ENCODE measurements at places on chromosomes 1 and 21. TPM values are rescaled to one million over a fixed set of nuclear protein-coding genes. Genes with fewer than 3 reads are reported as not detected.

DNA sequence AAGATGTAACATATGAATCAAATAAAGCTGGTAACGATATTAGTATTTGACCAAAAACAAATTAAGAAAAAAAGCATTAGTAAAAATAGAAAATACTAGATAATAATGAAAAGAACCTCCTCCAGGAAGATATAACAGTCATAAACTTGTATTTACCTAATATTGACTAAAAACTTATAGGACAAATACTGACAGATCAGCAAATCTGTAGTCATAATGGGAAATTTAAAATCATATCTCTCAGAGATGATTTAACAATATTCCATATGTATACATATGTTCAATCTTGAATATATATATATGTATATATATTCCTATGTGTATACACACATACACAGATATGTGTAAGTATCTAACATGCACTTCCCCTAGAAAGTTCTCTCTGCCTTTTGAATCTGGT, 52.0 kb upstream of the FGGY start:
- no peak for DNase-seq

GRCh38 chr1:114145504-114146151, 8.0 kb downstream of the SYT6 start:
- DNase-seq, result no peak

GRCh38 chr1:43357251-43357650, 1.5 kb upstream of the CDC20 start:
- no peak for DNase-seq

Gene C4BPA
- total RNA-seq, result not detected

- no peak for DNase-seq
These were observed 355.4 kb downstream of the PTPRU start for GRCh38 chr1:29591601-29592260.

DNA sequence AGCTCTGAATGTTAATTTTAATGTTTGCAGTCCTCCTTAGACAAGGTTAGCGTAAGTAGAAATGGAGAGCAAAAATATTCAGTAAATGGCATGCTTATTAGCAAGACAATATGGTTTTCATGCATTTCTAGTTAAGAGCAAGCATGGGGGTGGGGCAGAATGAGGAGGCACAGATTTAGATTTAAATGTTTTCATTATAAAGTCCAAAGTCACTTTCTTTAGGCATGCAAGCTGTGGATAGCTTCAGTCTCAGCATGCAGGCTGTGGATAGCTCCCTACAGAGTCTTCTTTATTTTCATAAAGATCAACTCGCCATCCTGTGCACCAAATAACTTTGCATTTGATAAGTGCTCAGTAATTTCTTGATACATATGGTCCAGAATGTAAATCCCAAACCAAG, 1294.5 kb upstream of the ADGRL2 start:
- DNase-seq, result no peak

Gene C1orf21
- 0.45 TPM for total RNA-seq

GRCh38 chr1:218394416-218394815, 49.3 kb downstream of the TGFB2 start:
- no peak for DNase-seq

Gene PLEKHO1
- total RNA-seq, result 110 TPM

DNA sequence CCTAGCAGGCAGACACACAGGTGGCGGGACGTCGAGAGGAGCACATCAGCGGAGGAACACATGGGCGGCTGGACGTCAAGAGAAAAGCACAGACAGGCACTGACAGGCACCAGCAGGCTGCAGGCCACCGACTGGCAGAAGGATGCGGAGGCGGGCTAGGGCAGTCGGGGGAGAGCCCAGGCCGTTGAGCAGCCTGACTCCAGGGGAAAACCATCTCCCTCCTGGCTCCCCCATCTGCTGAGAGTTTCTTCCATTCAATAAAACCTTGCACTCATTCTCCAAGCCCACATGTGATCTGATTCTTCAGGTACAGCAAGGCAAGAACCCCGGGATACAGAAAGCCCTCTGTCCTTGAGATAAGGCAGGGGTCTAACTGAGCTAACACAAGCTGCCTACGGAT, 25.5 kb downstream of the B3GALT5 start:
- DNase-seq, result no peak

Gene C4BPB
- 2.1 TPM for total RNA-seq

GRCh38 chr1:203172184-203173010, 3.2 kb downstream of the MYBPH start:
- DNase-seq, result peak; percentile 20

GRCh38 chr1:244941121-244941520, 76.8 kb upstream of the HNRNPU start:
- no peak for DNase-seq

Gene NFIA
- total RNA-seq, result 5.9 TPM

DNA sequence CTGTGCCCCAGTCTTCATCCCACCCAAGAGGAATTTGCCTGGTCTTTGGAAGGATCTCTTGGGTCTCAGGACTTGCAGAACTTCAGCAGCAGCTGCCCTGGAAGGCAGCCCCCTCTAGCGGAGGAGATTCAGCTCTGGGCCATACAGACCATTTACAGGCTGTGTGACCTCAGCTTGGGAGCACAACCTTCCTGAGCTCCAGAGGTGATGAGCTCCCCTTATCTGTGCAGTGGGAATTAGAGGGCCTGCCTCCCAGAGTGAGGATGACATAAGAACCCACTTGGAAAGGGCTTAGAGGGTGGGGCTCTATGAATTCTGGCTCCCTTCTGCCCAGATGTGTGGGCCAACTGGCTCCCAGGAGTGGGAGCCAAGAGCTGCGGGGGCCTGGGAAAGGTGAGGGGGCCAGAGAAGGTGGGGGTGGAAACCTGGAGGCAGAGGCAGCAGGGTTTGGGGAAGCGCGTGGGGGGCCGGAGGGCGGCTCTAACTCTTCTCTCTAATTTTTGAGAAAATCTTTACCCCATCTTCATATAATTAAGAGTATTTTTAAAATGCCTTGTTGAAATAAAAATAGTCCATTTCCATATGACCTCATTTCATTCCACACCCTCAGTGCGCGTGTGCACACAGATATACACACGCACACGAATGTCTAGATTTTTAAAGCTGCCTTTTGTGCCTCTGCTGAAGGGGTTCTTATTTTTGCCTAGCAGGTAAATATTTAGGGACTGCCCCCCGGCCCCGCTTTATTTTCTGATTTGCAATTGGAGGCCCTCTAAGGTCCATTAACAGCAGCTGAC, 21.5 kb downstream of the EPHB2 start:
- DNase-seq, result no peak

- DNase-seq, result peak; percentile 84
These were observed 51.8 kb upstream of the TARDBP start for GRCh38 chr1:10960411-10961299.

DNA sequence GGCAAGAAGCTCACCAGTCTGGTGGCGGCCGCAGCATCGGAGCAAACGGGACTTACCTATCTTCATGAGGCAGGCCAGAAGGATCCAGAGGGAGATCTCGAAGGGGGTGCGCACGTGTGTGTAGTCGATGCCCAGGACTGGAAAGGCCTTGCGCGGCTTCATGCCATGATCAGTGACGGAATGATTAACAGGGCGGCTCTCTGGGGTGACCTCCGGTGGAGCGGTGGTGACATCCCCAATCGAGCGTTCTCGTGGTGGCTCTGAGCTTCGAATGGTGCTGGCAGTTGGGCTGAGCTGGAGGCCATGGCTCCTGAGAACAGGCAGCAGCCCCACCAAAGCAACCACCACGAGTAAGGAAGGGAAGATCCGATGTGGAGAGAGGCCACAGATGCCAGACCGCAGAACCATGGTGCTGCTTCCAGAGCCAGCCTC, 982 bp downstream of the SLC9A1 start:
- no peak for DNase-seq

DNA sequence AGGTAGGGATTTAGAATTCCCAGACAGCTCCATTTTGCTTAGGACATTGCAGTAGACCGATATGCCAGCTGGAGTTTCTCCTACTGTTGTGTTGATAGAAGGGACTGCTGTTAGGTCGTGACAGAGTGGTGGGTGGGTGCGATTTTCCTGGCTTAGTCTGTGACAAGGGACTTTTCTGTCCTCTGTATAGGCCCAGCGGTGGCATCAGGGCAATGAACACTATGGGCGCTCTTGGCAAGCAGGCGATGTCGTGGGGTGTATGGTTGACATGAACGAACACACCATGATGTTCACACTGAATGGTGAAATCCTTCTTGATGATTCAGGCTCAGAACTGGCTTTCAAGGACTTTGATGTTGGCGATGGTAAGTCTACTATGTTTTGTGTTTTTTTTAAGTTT, 321.8 kb downstream of the ZP4 start:
- DNase-seq, result no peak

Gene MYBPH
- not detected for total RNA-seq

GRCh38 chr1:201707656-201708055, 121.3 kb upstream of the IPO9 start:
- DNase-seq, result no peak

- no peak for DNase-seq
These were observed 32.9 kb downstream of the RABIF start for GRCh38 chr1:202856014-202856413.

DNA sequence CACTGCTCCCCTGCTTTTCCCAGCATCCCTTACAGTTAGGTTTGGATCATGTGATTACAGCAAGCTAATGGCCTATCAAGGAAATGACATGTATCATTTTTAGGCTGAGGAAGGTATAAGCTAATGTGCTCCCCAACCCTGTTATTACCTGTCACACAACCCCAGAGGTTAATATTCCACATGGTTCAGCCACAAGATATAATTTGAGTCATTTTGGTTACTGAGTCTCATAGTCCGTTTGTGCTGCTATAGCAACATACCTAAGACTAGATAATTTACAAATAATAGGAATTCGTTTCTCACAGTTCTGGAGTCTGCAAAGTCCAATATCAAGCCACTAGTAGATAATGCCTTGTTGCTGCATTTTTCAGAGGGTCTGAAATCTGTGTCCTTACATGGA, 29.1 kb upstream of the SLC16A1 start:
- no peak for DNase-seq

GRCh38 chr1:177824508-177824982, 145.3 kb downstream of the SEC16B start:
- no peak for DNase-seq

DNA sequence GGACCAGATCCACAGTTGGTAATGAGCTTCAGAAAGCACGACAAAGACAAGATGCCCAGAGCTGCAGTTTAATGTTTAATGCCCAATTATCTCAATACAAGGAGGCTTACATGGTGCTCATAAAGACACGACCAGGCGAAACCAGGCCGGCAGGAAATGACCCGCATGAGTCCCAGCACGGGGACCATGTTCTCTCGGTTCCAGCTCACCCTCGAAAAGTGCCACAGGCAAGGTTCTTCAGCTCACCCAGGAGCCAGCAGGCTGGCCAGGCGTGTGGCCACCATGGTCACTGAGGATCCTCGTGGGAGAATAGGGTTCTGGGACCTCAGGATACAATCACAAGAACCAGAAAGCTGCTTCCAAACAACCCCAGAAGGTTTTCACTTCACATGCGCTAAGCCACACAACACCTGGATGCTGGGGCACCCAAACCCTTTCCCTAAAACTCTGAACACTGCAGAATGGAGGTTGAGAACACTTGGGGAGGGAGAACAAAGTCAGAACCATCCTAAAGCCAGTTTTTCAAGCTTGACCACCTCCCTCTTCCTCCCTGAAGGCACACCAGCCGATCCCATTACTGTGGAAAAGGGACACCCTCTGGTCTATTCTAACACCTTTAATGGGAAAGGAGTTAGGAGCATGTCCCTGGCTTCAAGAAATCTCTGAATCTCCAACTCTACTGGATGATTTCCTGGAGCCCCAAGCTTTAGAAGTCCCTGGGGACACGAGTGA, 22.6 kb upstream of the ASAP3 start:
- no peak for DNase-seq

Gene MIER1
- total RNA-seq, result 106 TPM

GRCh38 chr1:51863384-51863783, 15.1 kb downstream of the NRDC start:
- no peak for DNase-seq

GRCh38 chr21:41396558-41397075, 29.4 kb upstream of the MX1 start:
- no peak for DNase-seq

DNA sequence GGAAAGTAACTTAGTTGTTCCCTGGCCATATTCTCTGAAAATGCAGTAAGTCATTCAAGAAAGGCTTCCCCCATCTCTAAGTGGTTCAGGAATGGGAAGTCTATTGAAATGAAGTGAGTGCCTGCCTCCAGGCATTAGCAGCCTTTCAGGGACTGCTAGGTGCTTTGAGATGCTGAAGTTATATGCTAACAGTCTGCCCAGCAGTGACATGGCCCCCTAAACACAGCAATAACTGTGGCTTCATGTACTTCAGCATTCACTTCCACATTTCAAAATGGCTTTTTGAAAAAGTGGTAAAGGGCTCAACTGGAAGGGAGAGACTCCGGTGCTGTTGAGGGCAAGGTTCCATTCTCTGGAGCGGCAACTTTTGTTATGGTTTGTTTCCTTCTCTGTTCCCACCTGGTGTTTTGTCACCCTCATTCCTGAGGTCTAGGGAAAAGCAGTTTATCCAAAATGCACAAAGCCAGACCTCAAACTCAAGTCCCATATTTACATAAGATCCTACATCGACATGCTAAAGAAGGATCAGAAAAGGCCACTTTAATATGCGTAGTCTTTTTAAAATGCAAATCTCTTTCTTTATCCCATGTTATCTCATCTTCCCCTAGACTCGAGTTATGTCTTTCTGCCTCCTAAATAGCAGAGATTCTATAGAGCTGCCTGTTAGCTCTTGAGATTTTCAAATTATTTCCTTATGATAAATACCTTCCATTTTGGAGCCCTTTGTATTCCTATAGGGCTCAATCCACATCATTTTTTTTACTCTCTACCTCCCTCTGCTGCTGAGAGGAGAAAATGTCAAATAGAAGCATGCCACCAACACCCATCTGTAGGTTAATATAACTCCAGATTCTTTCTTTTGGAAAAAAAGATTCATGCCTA, 34.2 kb upstream of the LRRC8C start:
- DNase-seq, result no peak

DNA sequence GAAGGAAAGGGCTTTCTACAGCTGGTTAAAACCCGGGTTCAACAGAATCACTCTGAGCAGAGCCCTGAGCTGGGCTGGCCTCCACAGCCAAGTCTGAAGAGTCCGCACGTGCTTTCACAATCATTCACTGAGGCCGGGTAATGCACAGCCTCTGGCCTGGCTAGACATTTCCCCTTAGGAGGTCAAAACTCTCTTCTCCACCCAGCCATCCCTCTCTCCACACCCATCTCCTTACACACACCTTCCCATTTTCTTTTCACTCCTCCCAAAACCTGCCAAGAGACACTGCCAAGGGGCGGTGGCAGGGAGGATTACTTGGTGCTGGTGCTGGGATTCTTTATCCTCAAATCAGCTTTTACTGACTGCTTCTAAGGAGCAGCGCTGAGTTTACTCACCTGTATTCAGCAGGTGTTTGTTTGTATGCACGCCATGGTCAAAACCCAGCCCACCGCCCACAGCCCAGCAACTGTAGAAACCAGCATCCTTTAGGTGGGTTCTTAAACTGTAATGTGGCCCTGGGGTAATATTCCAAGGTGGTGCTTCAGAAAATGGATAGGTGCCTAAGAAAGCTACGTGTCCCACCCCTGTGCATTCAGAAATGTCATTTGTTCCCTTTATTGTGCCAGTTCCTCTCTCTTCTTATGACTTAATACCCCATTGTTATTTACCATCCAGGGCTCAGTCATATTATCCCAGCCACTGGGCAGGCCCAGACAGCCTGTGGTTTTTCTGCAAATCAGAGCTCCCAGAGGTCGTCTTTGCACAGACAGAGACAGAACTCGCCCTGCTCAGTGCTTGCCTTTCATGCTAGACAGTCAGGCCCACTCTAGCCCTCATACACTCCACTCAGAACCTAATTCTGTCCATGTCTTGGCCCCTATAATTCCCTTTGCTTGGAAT, 80.2 kb downstream of the ADSS2 start:
- no peak for DNase-seq
